Activated naive CD8-positive, alpha-beta T cell treated with anti-CD3 and anti-CD28 coated beads, Interleukin-2, amount 10 ng/mL, durations not matched to agents 7 days and 5 days (primary cell): ENCODE measurements at places on chromosomes 2 and 18.

DNA sequence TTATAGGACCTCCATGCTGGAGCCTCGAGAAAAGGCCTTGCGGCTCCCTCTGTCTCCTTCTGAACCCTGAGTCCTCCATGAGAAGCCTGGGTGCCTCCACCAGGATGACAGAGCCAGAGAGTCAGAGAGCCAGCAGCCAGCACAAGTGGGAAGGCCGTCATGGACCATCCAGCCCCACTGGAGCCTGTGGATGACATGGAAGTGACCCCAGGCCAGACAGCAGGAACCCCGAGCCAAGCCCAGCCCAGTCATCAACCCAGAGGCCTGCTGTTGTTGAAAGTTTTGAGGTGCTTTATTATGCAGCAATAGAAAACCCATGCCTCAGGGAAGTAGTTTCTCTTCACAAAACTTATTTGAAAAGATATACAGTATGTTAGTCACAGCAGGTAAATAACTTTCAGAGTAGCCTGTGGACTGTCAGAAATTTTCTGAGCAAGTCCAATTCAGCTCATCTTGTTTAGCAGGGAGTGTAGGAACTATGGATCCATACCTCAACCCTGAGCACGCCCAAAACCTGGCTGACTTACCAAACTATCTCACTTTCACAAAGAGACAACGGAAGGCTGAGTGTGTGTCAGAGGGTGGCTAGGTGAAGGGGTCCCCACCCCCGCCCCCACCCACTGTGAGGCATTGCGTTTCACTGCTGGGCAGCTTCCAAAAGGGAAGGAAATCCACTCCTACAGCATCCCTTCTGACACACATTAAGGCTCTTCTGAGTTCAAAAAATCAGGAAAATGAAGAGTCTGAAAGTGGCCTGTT is 79.9 kb upstream of the NDUFV2 start:
- no peak for DNase-seq

- no peak for DNase-seq
These were observed 105.4 kb upstream of the CNGA3 start for GRCh38 chr2:98240786-98241398.

DNA sequence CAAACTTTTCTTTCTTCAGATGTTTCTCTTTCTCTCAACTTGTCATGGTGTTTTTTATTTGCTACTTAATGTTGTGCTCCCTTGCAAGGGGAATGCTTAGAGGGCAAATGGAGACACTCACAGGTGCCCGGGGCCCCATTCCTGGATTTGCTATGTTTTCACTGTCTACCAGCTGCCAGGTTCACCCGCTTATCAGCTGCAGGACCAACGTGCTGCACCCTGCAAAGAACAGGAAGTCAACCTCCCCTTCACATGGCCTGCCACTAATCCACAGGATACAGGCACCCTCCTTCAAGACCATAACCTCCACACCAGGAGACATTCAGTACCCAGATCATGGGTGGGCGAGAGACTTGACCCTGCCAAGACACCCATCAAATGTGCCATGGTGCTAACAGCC is 237.6 kb upstream of the STON1 start:
- no peak for DNase-seq

DNA sequence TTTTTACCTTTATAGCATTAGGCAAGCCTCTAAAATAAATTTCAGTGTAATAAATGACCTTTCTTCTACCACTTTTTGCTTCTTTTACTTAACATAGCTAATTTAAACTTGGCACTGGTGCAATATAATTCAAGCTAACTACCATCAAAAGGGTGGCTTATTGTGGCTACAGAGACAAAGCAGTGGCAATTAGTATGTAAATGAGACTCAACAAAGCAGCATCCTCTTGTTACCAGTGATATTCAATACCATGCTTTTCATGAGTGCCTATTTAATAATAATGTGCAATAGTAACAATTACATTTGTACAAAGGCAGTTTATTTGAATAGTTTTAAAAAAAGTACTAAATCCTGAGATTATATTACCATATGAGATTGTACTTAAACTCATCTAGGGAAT is 93.4 kb downstream of the SOS1 start:
- DNase-seq = no peak
